ENCODE measurements at places on chromosomes 3 and 15.

DNA sequence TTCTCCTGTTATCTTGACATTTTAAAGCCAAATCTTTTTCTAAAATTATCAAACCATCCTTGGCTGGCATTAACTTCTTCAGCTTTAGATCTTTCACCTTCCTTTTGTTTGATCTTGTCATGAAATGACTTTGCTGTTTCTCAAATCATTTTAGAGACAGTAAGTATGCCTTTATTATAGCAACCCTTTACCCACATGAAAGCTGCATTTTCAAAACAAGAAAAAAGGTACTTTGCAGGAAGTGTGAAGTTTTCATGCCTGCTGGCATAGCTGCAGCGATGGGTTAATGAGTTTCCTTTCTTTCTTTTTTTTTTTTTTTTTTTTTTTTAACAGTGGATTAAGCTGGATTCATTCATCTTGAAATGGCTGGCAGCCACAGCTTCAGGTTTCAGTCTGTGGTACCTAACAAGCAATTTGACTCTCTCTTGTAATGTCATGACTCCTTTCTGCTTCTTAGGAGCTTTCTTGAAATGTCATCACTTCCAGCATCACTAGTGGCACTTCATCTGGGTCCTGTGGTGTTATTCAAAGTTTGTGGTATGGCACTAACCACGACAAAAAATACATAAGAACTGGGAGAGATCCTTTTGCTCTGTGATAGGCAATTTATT lies 18.8 kb downstream of the SLC25A26 start:
- DNase-seq: no peak

DNA sequence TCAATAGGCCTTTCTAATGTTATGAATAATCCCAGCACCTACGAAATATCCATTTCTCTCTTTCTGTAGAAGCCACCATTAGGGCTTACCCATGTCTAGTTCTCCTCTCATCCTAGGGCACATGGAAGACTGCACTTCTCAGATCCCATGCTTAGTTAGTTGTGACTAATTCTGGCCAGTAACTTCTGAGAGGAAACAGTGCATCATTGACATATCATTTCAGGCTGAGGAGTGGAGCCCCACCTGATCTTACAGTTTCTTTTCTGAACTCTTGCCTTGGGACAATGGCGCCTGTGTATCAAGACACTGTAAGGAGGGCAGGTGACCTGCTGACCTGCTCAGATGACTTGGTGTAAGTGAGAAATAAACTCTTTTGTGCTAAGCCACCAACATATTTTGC lies 39.4 kb upstream of the TBL1XR1 start:
- no peak for DNase-seq

GRCh38 chr15:45641374-45641781 lies 6.5 kb downstream of the SQOR start:
- DNase-seq: no peak

GRCh38 chr15:90062973-90063769 lies 39.1 kb downstream of the IDH2 start:
- peak; percentile 39 for DNase-seq

DNA sequence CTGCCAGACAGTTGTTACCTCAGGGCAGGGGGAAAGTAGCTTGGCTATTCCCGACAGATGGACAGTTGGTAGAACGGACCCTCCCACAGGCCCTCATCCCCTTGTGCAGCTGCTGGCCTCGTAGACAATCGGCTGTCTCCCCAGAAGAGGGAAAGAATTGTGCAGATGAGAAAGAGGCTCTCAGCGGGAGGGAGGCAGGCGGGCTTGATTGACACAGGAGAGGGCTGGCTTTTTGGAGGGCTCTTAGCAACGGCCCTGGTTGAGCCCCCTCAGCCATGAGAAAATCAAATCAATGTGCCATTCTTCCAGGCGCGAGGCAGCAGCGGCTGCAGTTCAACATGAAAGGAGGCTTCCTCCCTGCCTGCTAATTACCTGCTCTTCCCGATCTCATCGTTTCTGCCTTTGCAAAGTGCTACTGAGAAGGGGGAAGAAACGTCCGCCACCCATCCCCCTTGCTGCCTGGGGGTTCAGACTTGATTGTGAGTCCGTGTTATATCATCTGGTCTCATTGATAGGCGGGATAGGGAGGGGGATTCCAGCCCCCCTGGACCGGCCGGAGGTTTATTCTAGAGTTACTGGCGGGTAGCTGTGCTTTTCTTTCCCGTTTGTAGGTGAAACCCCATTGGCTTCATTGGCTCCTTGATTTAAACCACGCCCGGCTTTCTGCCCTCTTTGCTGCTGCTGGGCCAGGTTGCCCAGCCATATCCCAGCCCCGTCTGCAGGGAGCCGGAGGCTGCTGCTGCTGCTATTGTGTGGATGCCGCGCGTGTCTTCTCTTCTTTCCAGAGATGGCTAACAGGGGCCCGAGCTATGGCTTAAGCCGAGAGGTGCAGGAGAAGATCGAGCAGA lies at the start of gene TAGLN3:
TSS of gene TAGLN3 (plus strand) at position 287 of the 848 bp plus-strand sequence. CDS start at position 788, 501 bp downstream.
- peak; percentile 52 for DNase-seq

DNA sequence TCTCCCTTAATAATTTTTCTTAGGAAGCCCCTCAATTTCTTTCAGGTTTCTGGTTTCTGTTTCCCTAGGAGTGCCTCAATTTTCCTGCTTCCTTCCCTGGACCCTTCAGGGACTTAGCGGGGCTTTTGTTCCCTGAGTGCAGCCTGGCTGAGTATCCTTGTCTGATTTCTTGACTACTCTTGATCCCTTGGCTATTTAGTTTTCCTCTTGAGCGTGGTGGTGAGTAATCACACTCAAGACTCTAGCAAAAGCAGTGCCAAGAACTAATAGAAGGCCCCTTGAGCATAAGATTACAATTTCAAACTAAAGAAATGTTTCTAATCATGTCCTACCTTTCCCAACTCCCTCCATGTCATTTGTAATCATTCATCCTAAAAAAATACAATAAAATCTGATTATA lies 94.3 kb upstream of the C3orf80 start:
- no peak for DNase-seq

DNA sequence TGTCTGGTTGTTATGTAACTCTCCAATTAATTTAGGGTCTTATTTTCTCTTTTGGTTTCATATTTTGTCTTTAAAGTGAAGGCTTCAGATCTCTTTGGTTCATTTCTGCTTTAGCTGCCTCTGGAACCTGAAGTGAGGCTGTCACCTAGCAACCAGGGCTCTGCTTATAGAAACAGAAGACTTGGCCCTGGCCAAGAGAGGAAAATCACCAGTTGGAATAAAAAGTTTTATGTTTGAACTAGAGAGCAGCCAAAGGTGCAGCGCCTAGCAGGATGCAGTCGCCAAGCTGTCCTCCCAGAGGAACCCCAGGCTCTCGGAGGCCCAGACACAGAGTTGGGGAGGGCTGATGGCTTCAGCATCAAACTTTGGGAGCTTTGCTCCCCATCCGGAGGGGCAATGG lies 41.1 kb downstream of the LYZL4 start:
- peak; percentile 68 for DNase-seq

DNA sequence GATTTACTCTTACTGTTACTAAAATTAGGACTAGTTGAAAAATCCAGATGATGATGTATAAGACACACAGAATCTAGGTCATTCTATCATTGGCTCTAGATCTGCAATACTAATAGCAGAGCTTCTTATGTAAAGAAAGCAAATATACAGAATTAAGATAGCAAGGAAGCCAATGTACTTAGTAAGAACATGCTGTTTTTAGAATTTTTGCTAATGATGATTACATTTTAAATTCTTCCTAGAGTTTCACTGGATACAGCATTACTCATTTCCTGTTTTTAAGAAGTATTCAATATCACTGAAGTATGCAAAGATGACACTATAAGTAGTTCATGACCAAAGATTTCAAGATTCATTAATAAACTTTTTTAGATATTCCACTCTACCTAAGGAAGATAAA lies 60.7 kb downstream of the CFAP20DC start:
- DNase-seq: no peak

- no peak for DNase-seq
Measured at GRCh38 chr3:153096731-153097131, 65.3 kb upstream of the RAP2B start.

- no peak for DNase-seq
Measured at GRCh38 chr3:26015752-26016151, 225.9 kb downstream of the OXSM start.

DNA sequence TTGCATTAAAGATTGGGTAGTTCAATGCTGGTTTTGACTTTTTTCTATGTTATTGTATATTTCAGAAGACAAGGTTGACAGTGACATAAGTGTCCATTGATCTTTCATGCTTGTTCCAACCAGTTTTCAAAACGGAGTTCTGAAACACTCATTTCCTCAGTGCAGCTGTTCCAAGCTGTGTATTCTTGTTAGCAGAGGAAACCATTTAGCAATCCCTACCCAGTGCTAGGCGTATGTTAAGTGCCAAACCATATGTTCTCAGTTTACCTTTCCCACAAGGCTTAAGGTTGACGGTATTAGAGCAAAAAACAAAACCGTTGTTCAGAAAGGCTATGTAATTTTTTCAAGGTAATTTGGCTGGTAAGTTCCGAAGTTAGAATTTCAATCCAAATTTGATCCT lies 9.1 kb downstream of the ATOSA start:
- DNase-seq: no peak

DNA sequence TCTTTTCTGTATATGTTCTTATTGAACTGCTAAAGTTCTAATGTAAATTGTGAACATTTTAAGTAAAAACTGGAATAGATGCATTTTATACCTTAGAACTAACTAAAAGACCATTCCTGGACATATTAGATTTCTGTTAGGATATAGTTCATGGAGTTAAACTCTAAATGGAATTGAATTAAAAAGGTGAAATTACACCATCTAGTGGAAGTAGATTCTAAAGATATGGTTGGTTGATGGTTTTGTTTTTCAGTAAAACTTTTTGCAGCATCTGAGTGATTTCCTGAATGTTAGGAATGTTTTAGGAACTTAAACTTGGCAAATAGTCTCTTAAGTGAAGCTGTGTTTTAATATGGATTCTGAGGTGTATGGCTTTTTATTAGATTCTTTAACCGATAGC lies 96.8 kb downstream of the SLMAP start:
- no peak for DNase-seq

GRCh38 chr3:37701734-37702433 lies 159.8 kb upstream of the CTDSPL start:
- no peak for DNase-seq
